ENCODE measurements at places on chromosomes 3 and 15.

DNA sequence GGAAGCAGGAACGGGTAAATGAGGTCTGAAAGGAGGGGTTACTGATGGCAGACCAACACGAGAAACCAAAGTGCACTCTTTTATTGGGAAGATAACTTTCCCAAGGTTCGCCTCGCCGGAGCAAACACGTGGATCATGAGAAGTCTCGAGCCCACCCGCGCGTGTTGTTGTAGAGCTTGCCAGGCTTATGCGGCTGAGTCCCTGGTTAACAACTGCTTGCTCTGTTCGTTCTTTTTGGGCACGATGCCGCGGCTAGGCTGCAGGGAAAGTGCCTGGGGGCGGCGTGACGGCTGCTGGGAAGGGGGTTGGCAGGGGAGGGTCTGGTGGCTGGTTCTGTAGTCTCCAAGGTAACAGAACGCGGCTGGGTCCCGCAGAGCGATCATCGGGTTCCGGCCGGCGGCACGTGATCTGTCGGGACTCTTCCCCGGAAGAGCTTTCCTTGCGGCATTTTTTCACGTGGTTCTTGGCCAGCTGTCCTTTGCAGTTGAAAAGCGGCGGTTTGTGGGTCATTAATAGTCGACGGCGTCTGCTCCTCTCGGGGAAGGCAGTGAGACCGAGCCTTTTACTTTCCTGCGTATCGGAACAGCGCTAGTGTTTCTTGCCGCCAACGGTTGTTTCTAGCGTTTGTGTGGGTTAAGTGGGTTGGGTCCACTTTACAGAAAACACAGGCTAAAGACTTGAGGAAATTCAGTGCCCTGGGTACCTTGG lies 1.5 kb downstream of the MGA start:
- DNase-seq, result peak; percentile 75

DNA sequence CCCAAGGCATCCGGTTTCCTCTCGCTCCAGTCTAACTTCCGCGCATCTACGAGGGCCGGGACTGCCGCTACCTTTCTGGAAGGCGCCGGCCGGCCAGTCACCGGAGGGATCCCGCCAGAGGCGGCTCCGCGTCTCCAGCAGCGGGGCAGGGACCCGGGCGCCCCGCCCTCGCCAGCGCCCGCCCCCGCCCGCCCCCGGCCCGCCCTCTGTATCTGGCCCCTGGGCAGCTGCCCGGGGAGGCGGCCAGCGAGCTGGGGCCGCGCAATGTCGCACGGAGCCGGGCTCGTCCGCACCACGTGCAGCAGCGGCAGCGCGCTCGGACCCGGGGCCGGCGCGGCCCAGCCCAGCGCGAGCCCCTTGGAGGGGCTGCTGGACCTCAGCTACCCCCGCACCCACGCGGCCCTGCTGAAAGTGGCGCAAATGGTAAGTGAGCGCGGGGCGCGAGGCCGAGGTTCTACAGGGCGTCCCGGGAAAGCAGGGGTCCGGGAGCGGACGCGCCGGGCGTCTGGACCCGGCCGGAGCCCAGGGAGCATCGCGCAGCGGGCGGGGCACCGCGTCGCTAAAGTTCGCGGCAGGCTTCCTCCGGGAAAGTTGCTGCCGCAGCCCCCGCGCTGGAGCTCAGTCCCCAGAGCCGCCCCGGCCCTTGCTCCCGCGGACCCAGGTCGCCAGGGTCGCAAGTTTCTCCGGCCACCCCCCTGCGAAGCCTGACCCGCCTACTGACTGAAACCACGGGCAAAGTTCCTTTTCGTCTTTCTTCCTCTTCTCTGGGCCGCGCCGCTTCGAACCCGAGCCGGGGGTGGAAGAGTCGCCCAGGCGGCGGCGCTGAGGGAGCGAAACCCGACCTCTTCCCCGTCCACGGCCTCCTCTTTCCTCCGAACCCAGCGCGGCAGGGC lies at the start of gene CMTM7:
Gene CMTM7, plus strand, starts transcription at position 211 of the 893 bp plus-strand sequence. Its CDS starts 54 bp downstream, at position 265.
- DNase-seq, result peak; percentile 80

DNA sequence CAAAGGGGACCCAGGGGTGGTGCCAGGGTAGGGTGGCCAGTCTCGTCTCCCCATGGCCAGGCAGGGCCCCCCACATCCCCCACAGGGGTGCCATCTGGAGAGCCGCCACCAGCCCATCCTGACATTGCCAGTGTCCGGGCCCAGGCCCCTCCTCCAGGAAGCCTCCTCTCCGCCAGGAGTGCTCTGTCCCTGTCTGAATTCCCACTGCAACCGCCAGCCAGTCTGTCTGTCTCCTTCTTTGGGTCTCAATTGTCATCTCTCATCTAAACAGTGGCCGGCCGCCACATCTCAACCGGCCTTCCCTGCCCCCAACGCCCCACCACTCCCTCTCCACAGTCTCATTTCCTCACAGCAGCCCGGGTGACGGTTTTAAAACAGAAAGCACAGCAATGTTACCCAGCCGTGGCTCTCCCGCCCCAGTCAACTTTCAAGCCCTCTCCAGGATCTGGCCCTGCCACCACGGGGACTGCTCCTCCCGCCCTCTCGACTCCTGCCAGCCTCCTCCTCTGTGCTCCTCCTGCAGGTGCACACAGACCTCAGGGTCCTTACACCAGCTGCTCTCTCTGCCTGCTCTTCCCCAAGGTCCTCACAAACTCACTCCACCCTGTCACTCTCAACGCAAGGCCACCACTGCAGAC lies 57.0 kb downstream of the IQSEC1 start:
- no peak for DNase-seq

DNA sequence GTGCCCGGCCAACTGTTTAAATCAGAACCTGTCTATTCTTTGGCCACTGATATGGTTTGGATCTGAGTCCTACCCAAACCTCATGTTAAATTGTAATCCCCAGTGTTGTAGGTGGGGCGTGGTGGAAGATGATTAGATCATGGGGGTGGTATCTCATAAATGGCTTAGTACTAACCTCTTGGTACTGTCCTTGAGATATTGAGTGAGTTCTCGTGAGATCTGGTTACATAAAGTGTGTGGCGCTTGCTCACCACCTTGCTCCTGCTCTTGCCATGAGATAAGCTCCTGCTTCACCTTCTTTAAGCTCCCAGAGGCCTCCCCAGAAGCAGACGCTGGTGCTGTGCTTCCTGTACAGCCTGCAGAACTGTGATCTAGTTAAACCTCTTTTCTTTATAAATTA lies 42.4 kb downstream of the REC114 start:
- no peak for DNase-seq

DNA sequence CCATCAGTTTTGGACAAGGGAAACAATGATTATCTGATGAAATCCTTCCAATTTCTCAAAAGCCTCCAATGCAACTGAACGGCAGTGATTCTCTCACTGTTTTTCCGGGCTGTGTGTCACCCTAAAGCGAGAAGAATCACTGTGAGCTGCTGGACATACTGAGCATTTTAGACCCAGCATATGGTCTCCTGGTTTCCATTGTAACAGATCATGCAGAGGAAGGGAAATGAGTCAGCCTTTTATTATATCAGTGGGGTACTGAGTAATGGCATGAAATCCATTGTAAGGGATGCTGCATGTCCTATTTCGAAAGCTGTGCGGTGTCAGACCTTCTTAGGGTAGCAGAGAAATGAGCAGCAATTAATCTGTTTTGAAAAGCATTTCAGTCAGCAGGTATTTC lies 287.1 kb downstream of the IL5RA start:
- peak; percentile 4 for DNase-seq

GRCh38 chr15:85312929-85313331 lies 67.5 kb upstream of the AKAP13 start:
- DNase-seq, result peak; percentile 21

DNA sequence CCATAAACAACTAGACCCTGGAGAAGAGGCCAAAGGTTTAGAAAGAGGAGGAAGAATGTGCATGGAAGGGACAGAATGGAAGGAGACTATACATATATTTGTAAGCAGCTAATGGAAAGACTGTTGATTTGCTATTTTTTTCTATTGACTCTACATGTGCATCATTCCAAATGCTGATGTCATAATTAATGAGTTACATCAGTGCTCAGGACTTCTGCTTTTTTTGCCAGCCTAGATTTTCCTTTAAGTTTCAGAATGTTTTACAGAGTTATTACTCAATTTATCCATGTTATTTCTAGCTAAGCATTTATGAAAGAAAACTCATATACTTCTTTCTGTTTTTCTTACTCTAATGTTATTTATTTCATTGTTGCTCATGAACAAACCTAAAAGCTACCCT lies 62.6 kb upstream of the VGLL3 start:
- no peak for DNase-seq

- no peak for DNase-seq
Observed at GRCh38 chr3:126516152-126516935, 1.2 kb downstream of the UROC1 start.

DNA sequence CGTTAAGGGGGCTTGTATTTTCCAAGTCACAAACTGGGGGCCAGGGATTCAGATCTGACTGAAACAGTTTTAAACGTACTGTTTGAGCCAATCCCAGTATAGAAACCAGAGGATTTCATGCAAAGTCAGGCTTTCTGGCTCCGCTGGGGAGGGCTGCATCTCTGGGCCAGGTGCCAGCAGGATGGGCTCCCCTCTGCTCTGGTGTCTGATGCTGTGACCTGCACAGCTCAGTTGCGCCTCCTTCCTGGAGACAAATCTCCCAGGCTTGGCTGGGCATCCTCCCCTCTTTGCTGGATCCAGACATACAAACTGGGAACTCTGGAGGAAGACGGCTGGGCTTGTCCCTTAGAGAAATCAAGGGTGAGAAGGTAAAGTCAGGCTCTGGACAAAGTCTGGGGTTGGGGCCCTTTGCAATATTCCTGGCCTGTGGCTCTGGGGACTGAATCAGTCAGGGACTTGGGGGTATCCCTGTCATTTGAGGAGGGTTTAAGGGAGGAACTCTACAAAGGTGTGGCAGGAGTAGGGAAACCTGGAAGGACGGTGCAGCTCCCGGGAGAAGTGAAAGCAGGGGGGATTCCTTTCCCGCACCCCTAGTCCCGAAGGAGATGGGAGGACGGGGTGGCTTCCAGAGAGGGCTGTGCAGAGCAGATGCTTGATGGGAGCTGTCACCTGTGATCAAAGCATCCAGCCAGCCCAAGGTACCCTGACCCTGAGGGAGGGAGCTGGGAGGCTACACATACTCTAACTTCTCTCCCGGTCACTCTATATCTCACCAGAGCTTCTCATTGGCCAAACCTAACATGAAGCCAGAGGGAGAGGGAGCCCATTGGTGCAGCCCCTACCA lies 114.8 kb upstream of the ATP2B2 start:
- no peak for DNase-seq

DNA sequence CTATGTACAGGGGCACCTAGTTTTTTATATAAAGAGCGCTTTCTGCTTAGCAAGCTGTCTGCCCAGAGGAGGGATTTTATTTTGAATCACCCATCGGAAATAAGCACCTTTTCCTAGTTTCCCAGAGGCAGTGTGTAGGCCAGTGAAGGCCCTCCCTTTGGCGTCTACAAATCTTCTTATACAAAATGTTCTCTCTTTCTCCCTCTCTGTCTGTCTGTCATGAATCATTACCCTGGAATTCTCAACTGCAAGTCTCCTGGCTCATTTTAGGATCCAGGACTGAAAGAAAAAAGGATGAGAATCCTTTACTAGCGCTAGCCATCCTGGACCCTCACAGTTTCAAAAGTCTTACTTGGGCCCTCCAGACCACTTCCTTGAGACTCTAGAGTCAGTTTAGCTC lies 728.1 kb downstream of the OTOL1 start:
- no peak for DNase-seq

GRCh38 chr15:52421029-52421428 lies 107.7 kb downstream of the MYO5A start:
- no peak for DNase-seq

DNA sequence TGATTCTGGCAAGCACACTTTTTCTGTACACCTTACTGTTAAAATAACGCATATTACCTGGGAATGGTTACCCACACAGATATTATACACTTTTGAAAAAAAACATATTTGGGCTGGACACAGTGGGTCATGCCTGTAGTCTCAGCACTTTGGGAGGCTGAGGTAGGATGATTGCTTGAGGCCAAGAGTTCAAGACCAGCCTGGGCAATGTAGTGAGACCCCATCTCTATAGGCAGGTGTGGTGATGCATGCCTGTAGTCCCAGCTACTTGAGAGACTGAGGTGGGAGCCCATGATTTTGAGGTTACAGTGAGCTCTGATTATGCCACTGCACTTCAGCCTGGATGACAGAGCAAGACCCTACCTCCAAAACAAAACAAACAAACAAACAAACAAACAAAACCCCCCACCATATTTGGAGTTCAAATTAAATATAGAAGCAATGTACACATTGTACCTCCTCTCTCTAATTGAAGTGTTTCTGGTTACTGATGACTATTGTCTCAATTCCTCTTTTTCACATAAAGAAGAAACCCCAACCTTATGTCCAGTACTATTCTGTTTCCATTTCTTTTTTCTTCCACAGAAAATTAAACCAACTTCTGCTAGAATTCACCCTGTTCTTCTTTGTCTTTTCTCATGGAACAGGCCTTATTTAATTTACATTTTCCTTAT lies 152.6 kb upstream of the UMPS start:
- no peak for DNase-seq

- DNase-seq, result no peak
Observed at GRCh38 chr15:51620122-51620521, 2.4 kb downstream of the DMXL2 start.

DNA sequence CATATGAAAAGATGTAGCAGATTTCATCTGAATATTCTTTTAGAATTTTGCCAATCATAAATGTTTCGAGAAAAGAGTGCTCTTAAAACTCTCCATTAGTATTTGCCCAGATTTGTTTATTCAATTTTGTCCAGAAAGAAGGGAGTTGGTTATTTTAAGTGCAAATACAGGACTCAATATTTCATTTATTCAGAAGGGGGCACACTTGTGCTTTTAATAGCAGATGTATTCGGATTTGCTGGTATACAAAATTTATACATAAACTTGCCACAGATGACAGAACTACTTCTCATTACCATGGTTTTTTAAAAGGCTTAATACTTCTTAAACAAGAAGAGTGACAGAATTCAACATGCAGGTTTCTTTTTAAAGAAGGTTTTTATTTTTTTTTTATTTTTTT lies 69.8 kb upstream of the GRM7 start:
- DNase-seq, result no peak

- no peak for DNase-seq
Observed at GRCh38 chr3:16012086-16012485, 162.4 kb upstream of the GALNT15 start.

DNA sequence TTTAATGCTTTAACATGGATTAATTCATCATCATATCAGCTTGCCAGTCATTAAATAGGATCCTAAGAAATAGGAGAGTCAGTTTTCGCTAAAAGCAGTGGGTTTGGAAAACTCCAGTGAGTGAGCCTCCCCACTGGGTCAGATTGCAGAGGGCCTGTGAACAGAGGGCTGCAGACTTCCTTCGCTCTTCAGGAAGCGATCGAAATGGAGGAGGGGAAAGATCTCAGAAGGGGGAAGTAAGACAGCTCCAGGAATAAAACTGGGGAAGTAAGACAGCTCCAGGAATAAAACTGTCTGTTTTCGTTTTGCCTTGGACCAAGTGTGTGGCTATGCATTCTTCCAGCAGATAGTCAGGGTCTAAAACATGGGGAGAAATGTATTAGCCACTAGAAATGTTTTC lies 124.8 kb upstream of the C15orf61 start:
- no peak for DNase-seq
